ENCODE measurements at places on chromosomes 7 and 10.

GRCh38 chr10:27525819-27526218, 21.7 kb downstream of the RAB18 start:
- DNase-seq, result no peak

DNA sequence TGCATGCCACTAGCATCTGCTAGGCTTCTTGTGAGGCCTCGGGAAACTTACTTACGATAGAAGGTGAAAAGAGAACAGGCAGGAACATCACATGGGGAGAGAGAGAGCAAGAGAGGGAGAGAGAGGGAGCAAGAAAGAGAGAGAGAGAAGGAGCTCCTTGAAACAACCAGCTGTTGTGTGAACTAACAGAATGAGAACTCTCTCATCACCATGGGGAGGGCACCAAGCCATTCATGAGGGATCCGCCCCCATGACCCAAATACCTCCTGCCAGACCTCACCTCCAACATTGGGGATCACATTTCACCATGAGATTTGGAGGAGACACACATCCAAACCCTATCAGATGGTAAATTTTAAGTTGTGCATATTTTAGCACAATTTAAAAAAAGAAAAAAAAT, 1217.2 kb downstream of the TYW1 start:
- DNase-seq, result no peak

DNA sequence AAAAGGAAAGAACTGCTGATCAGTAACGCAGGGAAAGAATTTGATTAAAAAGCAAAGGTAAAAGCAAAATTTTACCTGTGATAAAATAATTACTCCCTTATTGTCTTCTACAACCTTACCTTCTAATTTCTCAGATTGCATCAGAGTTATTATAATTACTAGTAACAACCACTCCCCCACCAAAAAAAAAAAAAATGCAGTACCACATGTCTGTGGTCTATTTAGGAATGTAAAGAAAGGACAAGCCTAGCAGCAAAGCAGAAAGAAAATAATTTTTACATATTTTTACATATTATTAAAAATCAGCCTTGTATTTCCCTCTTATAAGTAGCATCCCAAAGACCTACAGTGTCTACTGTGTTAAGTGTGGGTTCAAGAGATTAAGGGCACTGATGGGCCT, 430.4 kb downstream of the TFEC start:
- DNase-seq, result no peak

DNA sequence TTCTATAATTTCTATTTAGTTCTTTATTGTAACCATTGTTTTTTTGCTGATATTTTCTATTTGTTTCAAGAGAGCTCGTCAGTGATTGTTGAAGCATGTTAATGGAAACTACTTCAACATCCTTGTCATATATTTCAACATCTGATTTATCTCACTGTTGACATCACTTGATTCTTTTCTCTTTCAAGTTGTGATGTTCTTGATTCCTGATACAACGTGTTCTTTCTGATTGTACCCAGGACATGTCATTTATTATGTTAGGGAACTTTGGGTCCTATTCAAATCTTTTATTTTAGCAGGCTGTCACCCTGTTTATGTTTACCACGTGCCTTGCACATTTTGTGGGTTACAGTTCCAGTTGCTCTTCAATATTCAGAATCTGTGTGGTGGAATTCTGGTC, 79.8 kb upstream of the RSU1 start:
- no peak for DNase-seq

- no peak for DNase-seq
These were observed 120.3 kb downstream of the WNT2 start for GRCh38 chr7:117202511-117202910.

- DNase-seq, result no peak
These were observed 123.0 kb downstream of the CXCL12 start for GRCh38 chr10:44261710-44262455.

DNA sequence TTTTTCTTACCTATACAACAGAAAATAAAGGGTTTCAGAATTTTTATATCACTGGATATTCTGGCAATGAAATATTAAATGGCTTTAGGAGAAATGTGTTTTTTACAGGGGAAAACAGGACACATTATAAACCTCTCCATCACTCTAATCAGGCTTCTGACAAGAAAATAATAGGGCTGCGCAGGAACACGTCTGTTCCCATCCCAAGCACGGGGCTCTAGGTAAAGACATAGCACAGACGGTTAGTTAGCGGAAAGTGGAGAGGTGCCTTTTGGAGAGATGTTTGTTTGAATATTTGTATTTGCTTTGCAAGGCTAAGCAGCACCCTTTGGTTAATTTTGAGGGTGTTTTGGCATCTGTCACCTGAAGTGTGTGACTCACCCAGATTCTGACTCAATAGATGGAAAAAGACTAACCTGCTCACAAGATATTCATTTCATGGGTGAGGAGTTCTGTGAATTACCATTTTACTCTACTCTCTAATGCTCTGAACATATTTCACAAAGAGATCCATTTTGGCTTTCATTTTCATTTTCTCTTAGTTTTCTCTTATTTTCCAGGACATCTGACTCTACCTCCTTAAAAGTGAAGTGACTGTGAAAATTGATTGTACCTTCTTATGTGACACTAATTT, 174.5 kb upstream of the AKR1E2 start:
- DNase-seq, result no peak

GRCh38 chr7:1368184-1368681, 91.0 kb downstream of the MICALL2 start:
- DNase-seq, result no peak

- DNase-seq, result no peak
These were observed 90.4 kb downstream of the COBL start for GRCh38 chr7:51226063-51226755.

DNA sequence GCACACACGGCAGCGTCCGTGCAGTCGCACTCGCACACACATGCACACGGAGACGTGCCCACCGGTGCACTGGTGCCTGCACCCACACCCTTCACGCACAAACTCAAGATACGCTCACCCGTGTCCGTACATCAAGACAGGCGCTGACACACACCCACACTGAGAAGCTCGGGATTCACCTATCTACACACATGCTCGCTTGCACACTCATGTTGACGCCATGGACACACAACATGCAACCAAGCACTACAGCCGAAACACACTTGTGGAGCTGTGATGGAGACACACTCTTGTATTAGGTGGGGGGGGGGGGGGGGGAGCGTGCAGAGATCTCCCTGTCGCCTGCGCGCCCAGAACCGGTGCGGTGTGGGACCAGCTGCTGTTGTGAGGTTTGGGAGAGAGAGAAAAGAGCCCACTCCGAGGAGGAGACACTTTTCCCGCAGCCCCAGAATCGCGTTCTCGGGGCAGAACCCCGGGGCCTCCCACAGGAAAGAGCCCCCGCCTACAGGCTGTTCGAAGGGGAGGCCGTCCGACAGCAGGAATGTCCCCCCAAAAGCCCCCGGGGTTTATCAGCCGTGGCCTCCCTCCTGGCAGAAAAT, 605 bp upstream of the NFKB2 start:
- no peak for DNase-seq

GRCh38 chr7:113628948-113629847, 289.6 kb downstream of the PPP1R3A start:
- no peak for DNase-seq
